Nephron progenitor cell (in vitro differentiated cells): ENCODE measurements at places on chromosomes 12 and 14.

DNA sequence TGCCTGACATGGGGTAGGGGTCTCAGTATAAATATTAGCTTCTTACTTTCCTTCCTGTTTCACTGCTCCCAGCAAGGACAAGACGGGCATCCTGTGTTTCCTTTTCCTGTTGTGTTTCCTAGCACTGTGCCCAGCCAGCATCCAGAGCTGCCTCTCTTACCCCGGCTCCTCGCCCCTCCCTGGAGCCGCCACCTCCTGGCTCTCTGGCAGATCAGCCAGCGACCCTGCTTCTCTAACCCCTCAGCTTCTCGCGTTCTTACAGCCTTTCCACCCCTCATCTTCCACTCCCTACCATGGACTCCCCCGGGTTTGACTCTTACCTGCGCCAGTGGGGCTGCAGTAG is 17.8 kb downstream of the HDAC7 start:
- no peak for DNase-seq

GRCh38 chr12:113318900-113319628 is 15.8 kb downstream of the SLC8B1 start:
- no peak for DNase-seq

DNA sequence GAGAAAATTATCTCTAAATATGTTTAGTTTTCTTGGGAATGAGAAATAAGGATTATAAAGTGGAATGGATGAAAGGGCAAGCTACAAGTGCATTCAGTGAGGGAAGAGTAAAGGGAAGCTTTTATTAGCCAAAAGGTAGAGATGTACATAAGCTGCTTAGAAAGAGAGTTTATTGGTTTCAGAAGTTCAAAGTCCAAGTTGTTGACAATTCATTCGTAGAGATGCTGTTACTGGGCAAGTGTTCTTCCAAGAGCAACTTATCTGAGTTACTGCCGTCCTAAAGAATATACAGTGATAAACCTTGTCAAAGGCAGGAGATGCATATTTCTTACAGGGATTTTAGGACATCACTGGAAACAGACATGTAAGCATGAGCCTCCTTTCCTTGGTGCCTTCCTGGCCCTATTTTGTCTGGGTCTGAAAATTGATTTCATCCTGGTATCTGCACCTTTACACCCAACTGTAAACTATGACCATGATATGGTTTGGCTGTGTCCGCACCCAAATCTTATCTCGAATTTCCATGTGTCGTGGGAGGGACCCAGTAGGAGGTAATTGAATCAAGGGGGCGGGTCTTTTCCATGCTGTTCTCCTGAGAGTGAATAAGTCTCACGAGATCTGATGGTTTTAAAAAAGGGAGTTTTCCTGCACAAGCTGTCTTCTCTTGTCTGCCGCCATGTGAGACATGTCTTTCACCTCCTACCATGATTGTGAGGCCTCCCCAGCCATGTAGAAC is 46.8 kb downstream of the TRMT5 start:
- no peak for DNase-seq

DNA sequence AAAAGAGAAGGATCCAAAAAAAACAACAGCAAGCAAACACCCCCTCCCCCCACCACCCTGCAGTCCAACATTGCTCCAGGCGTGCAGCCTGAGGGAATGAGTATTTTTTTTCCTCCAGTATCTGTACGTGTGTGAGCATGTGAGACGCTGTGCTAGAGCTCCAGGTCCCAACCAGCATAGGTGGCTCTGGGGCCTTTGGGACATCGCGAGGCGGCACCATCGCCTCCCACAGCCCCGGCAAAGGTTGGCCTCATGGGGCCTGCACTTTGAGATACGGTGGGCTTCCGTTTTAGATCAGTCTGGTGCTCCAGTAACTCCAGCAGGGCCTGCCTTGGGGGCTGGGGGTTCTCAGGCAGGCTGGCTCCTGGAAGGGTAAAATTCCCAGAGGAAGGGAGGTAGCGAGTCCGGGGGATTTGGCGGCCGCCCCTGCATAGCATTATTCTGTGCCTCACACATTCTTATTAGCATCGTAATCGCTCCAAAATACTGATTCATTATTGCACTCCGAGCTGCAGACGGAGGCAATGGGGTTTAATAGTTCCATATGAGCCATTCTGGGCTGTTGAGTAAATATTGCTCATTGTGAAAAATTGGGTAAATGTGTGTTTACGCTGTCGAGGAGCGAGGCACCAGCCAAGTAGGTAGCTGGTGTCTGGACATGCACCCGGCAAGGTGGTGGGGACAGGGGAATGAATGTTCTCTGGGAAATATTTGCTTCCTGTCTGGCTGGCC is 143.1 kb upstream of the MYL2 start:
- DNase-seq: no peak

- DNase-seq: peak; percentile 38
These were observed 23.7 kb downstream of the NCOR2 start for GRCh38 chr12:124543590-124544310.

DNA sequence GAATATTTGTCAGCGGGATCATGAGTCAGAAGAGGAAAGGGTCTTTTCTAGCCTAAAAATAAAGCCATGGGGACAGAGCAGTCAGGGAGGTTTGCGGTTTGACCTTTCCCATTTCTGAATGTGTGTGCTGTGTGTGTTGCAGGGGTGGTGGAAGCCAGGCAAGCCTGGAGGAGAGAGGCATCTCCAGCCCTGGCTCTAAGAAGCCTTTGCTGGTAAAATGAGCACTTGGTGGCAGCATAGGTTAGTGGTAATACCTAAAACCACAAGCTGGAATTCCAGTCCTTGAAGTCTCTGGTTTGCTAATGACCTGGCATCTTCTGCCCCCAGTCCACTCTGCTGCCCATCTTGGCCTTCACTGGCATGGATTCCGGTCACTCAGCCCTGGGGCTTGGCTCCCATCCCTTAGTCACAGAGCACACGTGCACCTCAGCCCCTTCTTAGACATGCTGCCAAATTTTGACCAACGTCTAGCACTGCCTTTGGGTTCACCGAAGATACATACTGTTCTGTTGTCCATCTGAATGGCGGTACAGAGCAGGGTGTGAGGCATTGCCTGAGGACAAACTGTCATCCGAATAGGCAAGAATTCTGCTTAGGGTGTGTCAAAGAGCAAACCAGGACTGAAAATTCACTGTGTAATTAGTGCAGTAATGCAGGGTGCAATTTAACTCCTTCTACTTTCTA is 52.7 kb downstream of the KCNA5 start:
- DNase-seq: no peak

GRCh38 chr14:67697006-67697405 is 1.4 kb upstream of the RDH11 start:
- no peak for DNase-seq
